Dermis blood vessel endothelial cell (primary cell): ENCODE measurements at places on chromosomes 13 and 19. TPM values are rescaled to one million over a fixed set of nuclear protein-coding genes. Genes with fewer than 3 reads are reported as not detected.
A peak's percentile ranks its signal among the peaks of the same experiment; 100 is the strongest.

NXNL1 gene
- not detected in 2 replicates for total RNA-seq

ADGRE2 gene
- total RNA-seq: 0.09 and 0.17 TPM in 2 replicates

ZNF253 gene
- total RNA-seq: 4.7 and 6.3 TPM in 2 replicates

KCNJ14 gene
- total RNA-seq: 0.33 and 0.51 TPM in 2 replicates

CGB5 gene
- not detected in 2 replicates for total RNA-seq

PEG3 gene
- 0.68 and 2.2 TPM in 2 replicates for total RNA-seq

GTF2F1 gene
- total RNA-seq: 41.4 and 74.5 TPM in 2 replicates

RFPL4A gene
- total RNA-seq: 0.14 and 0.51 TPM in 2 replicates

ATP1A3 gene
- total RNA-seq: under 0.01 and 0.05 TPM in 2 replicates

CEACAM8 gene
- total RNA-seq: not detected in 2 replicates

DNA sequence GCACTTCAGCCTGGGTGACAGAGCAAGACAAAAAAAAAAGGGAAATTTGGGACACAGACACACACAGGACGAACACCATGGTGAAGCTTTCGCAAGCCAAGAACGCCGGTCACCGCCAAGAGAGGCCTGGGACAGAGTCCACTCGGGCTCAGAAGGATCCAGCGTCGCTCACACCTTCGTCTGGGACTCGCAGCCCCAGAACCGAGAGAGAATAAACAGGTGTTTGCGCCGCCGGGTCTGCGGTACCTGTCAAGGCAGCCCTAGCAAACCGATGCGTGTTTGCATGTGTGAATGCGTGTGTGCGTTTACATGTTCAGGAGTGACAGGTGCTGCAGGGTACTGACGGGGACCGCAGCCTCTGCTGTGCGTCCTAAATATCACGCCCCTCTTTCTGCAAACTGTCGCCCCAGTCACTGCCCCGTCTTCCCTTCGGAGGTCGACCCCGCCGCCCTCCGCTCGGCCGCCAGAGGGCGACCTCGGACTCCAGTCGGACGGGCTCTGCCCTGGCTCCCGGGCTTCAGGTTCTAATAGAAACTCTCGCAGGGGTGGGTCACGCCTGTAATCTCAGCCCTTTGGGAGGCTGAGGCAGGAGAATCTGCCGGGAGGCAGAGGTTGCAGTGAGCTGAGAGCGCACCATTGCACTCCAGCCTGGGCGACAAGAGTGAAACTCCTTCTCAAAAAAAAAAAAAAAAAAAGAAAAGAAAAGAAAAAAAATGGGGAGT lies 11.8 kb upstream of the CSNK1G2 start:
- DNase-seq: peak; percentile 83

DNA sequence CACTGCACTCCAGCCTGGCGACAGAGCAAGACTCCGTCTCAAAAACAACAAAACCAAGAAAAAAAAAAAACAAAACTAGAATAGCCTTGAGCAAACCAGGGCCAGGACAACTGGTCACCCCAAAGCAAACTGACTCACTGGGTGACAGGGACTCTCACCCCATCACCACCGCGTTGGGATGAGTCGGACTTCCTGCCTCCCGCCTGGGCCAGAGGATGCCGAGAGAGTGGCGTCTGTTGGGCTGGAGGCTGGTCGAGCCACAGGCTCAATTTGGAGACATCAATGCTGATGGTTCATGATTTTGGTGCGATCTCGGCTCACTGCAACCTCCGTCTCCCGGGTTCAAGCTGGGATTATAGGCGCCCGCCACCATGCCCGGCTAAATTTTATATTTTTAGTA lies 11.6 kb downstream of the TMPRSS9 start:
- no peak for DNase-seq

DNA sequence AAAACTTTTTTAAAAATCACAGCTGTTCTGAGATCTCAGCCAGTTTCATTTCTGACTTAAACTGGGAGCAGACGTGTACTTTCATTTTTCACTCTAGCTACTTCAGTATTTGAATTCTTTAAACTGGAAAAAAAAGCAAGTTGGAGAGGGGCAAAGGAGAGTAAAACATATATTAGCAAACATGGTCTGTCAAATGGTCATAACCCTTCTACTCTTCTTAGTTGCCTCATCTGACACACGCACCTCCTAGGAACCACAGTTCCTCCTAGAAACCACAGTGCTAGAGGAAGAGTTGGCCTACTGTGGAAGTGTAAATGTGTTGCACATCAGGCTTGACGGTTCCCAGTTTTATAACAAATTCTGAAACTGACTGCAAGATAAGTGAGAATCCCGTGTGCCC lies 47.2 kb downstream of the TM9SF2 start:
- DNase-seq: no peak

- no peak for DNase-seq
These were observed 629 bp downstream of the PEPD start for GRCh38 chr19:33520844-33521479.

DNA sequence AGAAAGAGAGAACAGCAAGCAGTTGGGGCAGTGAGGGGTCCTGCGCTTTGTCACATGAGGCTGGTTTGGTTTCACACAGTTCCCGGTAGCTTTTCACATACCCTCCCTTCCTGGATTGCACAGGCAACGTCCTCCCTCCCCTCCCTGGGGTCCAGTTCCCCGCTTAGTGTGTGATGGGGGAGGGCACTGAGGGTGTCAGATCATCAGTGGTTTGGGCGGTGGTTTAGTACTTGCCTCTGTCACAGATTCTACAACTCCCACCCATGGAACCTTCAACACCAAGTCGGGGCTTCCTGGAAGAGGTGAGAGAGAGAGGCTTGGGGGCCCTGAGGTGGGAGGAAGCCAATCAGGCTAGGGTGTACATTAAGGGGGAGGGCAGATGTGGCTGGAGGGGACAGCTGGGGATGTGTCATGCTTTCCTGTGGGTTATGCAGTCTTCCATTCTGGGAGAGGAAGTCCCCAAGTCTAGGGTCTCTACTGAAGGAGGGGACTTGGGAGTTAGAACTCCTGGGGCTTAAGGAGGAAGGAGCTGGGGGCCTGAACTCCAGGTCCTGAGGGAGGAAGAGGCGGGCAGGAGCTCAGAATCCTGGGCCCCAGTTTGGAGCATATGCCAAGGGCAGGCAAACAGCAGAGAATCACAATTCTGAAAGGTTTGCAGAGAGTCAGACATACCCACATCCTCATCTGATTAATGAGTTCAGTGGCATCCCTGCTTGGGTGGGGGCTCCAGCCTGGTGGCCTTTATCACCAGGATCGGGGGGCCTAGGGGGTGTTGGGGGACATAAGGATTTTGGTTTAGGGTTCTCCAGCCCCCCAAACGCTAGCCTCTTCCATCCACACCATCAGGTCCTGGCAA lies at the start of gene NKG7:
NKG7 (minus strand) TSS at position 6 of the 856 bp plus-strand sequence. CDS start 119 bp downstream, outside the sequence.
- no peak for DNase-seq

DNA sequence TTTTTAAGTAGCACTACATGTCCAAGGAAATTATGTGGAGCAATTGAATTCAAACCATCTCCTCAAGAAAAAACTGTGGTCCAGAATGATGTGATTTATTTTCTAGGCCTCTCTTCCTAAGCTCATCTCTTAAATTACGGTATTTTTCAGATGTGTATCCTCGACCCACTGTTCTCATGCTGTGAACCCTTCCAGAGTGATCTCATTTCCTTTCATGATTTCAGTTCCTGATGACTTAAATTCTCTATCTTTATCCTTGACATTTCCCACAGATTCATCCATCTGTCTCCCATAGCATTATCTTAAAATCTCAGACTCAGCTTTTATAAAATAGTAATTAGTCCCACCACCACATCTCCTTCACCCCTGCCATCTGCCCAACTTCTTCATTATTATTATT lies 117.6 kb upstream of the SPRY2 start:
- DNase-seq: peak; percentile 76

DNA sequence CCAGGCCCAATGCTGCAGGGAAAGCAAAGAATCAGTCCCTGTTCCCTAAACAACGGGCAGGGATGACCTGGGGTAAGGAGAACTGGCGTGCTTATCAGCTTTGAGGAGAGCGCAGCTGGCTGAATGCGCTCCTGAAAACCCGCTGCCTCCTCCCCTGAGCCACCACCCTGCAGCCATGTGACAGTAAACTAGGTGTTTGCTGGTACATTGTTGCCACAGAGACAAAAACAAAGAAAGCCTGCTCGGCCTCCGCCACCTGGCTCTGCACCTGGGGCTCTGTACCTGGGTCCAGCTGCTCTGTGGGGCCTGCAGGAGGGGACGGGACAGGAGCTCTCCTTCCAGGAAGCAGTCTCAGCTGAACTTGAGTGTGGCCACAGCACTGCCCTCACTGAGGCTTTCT lies 21.8 kb downstream of the MCF2L start:
- no peak for DNase-seq

DNA sequence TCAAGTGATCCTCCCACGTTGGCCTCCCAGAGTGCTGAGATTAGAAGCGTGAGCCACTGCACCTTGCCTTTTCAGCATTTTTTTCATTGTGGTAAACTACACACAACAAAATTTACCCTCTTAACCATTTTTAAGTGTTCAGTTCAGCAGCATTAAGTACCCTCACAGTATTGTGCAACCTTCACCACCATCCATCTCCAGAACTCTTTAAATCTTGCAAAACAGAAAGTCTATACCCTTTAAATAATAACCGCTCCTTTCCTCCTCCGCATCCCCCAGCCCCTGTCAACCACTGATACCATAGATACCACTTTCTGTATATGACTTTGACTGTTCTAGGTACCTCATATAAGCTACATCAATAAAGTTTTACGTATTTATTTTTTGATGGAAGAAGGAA lies 20.8 kb upstream of the CASP14 start:
- DNase-seq: no peak

DNA sequence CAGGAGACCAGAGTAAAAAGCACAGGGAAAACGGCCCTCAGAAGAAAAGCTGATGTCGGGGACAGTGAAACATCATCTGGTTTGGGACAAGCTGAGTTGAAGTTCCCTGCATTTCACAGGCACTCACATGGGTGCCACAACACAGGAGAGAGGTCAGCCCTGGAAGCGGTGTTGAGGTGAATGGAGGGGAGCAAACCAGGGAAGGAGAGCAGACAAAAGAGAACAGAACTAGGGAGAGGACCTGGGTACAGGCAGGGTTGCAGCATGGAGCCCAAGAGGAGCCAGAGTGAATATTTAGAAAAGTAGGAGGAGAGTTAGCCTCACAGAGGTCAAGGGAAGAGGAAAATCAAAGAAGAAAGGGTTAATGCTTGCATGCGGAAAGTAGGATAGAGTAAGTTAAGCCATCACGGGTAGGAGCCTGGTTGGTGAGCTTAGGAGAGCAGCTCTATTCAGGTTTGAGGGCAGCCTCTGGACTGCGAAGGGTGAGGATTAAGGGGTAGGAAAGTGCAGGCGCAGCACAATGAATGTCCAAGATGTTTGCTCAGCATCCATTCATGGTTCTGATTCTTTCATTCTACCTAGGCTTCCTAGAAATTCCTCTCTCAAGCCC lies 15.5 kb downstream of the FAM216B start:
- DNase-seq: no peak

DNA sequence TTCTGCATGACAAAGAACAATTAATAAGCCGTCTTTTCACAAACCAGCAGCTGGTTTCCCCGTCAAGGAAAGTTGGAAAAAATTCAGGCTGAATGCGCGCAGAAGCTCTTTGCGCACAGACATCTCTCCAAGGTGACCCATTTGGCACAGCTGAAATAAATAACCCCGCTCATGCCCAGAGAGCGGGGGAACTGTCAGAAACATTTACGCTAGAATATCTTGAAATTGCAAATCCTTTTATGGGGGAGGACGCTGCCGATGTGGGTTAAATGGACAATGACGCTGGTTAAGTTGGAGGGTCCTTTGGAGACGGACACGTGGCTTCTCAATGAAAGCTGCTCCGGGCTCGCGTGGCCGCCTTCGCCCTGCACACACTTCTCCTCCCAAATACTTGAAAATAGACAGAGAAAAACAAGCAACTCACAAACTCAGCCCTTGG lies 30.6 kb downstream of the GSX1 start:
- peak; percentile 13 for DNase-seq

GRCh38 chr13:75587679-75588078 lies 38.1 kb downstream of the UCHL3 start:
- DNase-seq: no peak

DNA sequence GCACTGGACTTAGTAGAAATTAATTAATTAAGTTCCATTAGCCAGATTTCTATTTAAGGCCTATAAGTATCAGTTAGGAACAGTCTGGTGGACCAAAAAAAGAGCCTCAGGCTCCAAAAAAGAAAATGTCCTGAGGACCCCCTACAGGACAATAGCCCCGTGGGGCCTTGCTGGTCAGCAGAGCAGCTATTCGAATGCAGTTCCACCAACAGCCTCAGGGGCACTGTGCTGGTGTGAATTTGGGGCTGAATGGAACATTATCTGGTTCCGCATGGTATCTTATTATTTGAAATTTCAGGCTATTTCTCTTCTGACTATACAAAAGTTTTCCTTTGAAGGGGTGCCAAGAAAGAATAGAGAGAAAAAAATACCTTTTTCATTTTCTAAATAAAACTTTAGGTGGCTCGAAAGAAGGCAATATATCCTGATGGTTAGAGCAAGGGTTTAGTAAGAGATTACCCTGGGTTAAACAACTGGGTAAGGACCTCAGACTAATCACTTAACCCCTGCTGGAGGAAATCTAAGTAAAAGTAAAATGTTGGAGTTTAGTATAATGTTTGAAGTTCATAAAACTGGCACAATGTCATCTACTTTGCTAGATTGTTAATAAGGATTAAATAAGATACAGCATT lies 147.2 kb downstream of the MIPEP start:
- DNase-seq: peak; percentile 39

- DNase-seq: no peak
These were observed 101.4 kb downstream of the TUBGCP3 start for GRCh38 chr13:112486386-112487126.

GRCh38 chr13:49669735-49670309 lies 21.5 kb downstream of the EBPL start:
- DNase-seq: peak; percentile 87

GRCh38 chr13:49620170-49620621 lies 8.1 kb upstream of the ARL11 start:
- DNase-seq: no peak

- no peak for DNase-seq
These were observed 64.9 kb downstream of the TNFSF11 start for GRCh38 chr13:42638886-42639285.

GRCh38 chr19:14407605-14408484 lies 11.3 kb downstream of the DDX39A start:
- DNase-seq: no peak

DNA sequence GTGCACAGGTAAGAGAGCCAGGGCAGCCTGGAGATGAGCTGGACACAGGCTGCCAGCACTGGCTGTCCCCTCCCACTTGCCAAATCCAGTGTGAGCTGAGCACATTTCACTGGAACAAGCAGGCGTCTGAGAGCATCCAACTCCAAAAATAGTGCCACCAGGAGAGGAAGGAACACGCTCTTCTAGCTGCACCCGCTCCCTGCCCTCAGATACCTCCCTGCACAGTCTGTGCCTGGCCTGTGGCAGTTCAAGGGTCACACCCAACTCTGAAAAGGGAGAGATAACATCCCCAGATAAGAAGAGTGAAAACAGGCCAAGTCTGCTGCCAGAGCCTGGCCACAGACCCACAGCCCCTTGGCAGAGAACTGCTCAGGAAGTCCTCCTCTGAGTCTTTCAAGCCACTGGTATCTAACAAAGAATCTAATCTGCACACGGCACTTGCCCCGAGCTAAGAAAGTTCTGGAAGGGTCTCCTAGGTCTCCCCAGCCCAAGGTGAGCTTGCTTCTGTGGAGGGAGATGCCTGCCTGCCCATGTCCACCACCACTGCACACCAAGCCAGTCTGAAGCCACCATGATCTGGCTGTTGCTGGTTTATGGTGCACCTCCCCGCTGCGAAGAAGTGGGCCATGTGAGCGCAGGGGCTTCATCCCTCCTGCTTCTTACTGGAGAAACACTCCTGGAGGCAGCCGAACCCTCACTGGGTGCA lies 14.7 kb downstream of the ELL start:
- DNase-seq: peak; percentile 32
